Iris pigment epithelial cell (primary cell): ENCODE measurements at places on chromosomes 5 and 9.

- peak; percentile 99 for DNase-seq
These were observed 60.8 kb downstream of the SH3TC2 start for GRCh38 chr5:149002053-149002452.

- DNase-seq = peak; percentile 42
These were observed 27.6 kb downstream of the DIMT1 start for GRCh38 chr5:62376064-62376463.

- peak; percentile 51 for DNase-seq
These were observed 63.9 kb downstream of the GOLPH3 start for GRCh38 chr5:32110111-32110696.

DNA sequence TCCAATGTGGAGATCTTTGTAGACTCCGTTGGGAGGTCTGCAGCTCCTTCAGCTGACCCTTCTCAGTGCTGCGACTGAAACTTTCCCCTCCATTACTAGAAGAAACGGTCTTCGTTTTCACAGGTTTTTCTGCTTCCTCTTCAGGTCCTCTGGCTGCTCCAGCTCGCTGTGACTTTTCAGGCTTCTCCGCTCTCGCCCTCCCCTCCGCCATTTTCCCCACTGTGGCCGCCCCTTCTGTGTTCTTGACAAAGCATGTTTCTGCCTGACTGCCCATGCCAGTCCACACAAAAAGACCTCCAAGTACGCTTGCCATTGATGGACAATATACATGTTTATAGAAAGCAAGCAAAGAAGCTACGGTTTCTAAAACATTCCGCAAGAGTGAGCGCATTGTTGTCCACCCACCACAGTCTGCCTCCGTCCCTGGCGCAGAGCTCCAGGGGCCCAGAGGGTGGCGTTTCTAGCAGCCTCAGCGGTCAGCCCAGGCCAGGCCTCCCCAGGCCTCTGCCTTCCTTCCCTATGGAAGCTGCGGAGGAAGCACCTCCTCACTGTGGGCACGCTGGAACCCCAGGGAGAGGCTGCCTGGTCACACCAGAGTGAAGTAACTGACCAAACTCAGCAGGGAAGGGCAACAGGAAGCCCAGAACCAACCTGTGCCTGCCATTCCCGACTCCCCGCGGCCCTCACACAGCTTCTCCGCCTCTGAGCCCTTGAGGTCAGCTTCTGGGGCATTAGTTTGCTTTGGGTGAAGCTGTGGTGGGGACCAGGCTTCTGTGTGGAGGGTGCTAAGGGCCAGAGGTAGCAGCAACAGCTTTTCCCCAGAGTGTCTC lies 19.9 kb upstream of the S1PR3 start:
- no peak for DNase-seq

- DNase-seq = no peak
These were observed 876.4 kb downstream of the NR2F1-AS1 start for GRCh38 chr5:92704590-92704989.

- no peak for DNase-seq
These were observed 6.6 kb upstream of the FAT2 start for GRCh38 chr5:151597749-151598148.

- DNase-seq = no peak
These were observed 61.0 kb upstream of the C5orf58 start for GRCh38 chr5:170171811-170172210.
